NCI-H2029 treated with DMSO at 0.1 percent for 48 hours (cell line): ENCODE measurements at places on chromosomes 1 and 21.

- DNase-seq: peak; percentile 29
Observed at GRCh38 chr1:5189384-5189783, 535.0 kb downstream of the AJAP1 start.

GRCh38 chr1:94515296-94515947 is 26.1 kb downstream of the F3 start:
- DNase-seq: no peak

- no peak for DNase-seq
Observed at GRCh38 chr1:19435181-19435580, 50.2 kb downstream of the CAPZB start.

DNA sequence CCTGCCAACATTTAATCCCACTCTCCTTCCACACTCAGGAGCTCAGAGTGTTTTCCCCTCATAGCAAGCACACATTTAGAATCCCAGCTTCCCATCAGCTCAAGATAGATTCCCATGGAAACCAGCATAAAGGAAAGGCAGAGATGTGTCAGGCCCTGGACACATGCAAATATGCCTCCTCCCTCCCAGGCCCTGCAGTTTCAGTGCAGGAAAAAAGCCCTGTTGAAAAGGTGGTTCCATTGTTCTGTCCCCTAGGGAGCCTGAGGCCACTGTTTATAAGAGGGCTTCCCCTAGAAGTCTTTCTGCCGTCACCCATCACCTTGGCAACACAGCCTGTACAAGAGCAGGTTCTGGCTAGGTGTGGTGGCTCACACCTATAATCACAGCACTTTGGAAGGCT is 3.6 kb downstream of the CACNA1S start:
- no peak for DNase-seq

- DNase-seq: no peak
Observed at GRCh38 chr1:54559771-54560231, 11.8 kb downstream of the ACOT11 start.

GRCh38 chr1:236365999-236366570 is 28.0 kb upstream of the EDARADD start:
- DNase-seq: no peak

GRCh38 chr21:33078907-33079582 is 9.1 kb downstream of the OLIG1 start:
- DNase-seq: no peak

GRCh38 chr1:19087737-19088594 is 122.1 kb downstream of the UBR4 start:
- DNase-seq: no peak

DNA sequence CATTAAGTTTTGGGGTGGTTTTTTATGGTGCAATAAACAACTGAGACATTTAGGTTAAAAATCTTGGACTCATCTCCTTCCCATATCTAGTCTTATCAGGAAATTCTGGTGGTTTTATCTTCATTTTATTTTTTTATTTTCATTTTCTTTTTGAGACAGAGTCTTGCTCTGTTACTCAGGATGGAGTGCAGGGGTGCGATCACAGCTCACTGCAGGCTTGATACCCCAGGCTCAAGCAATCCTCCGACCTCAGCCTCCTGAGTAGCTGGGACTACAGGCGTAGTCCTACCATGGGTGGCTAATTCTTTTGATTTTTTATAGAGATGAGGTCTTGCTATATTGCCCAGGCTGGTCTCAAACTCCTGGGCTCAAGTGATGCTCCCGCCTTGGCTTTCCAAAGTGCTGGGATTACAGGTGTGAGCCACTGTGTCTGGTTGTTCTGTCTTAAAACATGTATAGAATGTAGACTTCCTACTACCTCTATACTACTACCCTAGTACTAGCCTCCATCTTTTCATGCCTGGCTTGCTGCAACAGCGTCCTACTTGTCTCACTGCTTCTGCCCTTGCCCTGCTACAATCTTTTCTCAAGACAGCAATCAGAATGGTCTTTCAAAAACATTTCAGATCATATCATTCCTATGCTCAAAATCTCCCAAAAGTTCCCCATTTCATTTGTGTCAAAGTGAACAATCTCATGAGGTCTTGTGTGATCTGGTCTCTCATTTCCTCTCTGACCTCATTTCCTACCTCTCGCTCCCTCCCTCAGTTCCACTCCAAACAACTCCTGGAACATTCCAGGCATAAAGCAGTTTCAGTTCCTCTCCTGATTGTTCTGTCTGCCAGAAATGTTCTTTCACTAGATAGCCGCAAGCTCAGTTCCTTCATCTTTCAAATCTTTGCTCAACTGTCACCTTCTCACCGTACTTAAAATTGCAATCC is 5.9 kb upstream of the FCGR2A start:
- DNase-seq: no peak

GRCh38 chr1:37452416-37452815 is 22.0 kb upstream of the ZC3H12A start:
- DNase-seq: no peak

- DNase-seq: no peak
Observed at GRCh38 chr1:14141656-14142055, 441.7 kb downstream of the PRDM2 start.

DNA sequence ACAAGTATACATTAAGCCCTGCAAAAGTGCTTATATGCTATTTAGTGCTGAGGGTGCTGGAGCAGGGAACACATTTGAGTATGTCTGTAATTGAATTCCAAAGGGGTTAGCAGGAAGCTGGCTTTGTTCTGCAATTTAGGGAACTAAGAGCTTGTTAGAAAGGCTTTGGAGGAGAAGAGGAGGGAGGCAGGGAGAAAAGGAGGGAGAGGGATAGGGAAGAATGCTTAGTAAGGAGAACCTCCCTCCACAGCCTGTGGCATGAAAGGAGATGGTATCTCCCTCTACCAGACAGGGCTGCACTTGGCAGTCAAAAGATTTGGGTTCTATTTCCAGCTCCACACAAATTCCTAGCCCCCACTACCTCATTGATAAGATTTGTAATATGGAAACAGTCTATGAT is 217.8 kb downstream of the DAB1 start:
- DNase-seq: no peak

DNA sequence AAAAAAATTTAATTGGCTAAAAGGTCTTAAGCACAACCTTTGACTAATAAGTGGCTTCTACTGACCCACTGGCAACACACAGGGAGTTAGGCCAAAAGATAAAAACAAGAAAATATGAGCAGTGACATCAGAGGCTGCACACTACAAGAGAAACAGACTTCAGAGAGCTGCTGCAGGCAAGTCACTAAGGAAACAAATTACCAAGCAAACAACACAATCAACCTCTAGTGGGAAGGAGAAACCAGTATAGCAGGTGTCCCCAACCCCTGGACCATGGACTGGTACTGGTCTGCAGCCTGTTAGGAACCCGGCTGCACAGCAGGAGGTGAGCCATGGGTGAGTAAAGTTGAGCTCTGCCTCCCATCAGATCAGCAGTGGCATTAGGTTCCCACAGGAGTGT is 20.8 kb upstream of the ENSA start:
- DNase-seq: peak; percentile 17

GRCh38 chr1:172286629-172287076 is 133.8 kb upstream of the C1orf105 start:
- no peak for DNase-seq

DNA sequence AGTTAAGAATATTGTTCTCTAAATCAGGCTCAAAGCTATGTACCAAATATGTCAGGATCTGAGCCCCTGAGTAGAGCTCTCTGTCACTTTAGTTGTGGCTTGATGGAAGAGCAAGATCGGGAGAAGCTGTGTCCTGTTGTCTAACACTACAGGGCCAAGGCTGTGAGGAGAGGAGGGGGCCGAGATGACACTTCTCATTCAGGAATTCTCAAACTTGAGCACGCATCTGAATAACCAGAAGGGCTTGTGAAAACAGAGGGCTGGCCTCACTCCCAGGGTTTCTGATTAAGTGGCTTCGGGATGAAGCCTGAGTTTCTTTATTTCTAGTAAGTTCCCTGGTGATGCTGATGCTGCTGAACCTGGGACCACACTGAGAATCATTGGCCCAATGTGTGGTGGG is 209.2 kb upstream of the DAB1 start:
- no peak for DNase-seq

GRCh38 chr1:55893155-55893554 is 678.0 kb upstream of the USP24 start:
- DNase-seq: no peak

DNA sequence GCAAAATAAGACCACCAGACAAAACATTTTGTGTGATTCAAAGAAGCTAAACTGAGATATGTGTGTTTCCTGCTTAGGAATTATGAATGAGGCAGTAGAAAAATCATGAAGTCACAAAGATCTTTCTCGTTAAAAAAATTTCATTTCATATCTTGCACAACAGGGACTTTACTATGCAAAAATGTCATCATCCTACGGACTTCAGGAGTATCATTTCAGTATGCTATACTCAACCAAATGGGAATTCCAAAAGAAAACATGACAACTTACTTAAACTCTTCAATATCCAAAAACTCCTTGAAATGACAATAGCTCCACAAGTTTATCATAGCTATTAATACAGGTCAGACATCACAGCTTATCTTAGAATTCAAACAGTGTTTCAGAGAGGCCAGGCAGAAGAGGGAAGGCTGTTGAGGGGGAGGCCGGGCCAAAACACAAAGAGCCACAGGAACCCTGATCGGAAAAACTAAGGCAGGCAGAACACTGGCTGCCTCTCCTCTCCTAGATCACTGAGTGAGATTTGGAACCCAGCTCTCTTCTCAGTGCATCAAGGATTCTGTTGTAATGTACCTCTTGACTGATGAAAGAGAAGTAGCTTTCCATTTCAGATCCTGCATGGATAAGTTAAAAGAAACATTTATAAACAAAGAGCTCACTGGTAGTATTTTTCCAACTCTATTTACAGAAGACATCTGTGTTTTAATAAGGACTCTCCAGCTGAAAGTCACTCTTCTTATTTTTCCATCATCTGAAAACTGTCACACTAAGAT is 66.9 kb downstream of the TESK2 start:
- no peak for DNase-seq

GRCh38 chr1:194347200-194347599 is 1160.8 kb upstream of the B3GALT2 start:
- no peak for DNase-seq

DNA sequence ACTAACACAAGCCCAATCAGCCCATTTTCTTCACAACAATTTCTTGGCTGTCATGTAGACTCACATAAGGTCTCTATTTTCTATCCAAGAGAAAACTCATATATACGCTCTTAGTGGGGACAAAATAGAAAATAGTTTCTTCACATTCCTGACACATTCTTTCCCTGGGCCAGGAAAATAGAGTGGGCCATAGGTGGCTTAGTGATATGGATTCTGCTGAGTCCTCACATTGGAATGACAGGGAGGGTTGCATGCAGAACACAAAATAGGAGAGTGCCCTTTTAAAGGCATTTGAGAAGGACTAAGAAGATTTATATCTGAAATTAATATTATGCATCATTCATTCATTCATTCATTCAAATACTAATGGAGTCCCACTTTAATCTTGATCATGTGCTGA is 207.7 kb downstream of the LYPLAL1 start:
- no peak for DNase-seq

- DNase-seq: no peak
Observed at GRCh38 chr1:28213315-28213714, 19.5 kb downstream of the DNAJC8 start.

GRCh38 chr1:14817223-14818170 is 219.0 kb downstream of the KAZN start:
- DNase-seq: no peak

DNA sequence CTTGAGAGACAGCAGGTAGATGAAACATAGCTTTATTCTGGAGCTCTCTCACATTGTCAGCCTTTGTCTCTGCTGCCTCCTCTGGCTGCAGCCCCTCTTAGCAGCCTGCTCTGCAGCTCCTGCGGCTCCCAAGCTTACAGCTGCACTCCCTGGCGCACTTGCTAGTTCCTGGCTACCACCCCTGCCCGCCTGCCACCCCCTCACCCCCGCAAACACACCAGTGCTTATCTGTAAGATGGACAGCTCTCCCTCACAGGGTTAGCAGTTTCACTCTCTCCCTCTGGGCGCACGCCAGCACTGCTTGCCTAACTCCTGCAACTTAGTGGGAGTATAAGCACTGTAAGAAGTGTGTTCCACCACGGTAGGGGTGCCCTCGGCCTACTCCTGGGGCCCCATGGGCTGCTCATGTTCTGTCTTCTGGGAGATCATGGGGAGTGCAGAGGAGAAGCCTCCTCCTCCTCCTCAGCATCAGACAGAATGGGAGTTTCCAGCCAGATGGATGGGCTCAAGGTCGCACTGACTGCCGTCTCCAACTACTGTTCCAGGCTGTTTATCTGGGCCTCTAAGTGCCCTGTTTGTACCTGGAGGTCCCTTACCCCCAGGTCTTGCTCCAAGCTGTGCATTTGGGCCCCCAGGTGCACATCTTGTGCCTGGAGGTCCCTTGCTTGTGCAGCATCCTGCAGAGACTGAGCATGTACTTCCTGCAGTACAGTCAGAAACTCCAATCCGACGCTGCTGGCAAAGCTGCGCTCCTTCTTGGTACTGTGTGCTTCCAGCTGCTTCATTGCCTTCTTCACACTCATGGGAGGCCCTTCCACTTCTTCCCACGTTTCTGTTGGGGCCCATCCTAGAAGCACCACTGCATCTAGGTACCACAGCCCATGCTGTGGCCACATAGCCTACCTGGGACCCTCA is 1388.1 kb downstream of the AMY1C start:
- peak; percentile 7 for DNase-seq

GRCh38 chr1:32703479-32704291 is 1.1 kb upstream of the SYNC start:
- no peak for DNase-seq

DNA sequence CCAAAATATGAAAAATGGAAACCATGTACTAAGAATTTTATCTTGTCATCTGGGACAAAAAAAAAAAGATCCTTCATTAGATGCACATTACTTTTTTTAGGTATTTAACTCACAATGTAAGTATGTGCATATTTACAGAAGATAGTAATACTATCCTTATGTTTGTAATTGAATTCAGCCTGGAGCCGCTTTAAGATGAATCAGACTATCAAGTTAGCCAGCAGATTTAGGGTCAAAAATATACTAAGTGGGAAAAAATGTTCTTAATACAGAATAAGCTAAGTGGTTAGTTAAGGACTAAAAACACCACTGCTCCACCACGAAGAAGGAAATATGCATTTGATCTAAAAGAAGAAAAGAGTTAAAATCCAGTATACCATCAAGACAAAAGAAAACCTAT is 49.1 kb downstream of the DSCAM start:
- no peak for DNase-seq

- no peak for DNase-seq
Observed at GRCh38 chr1:91765880-91766443, 120.0 kb downstream of the TGFBR3 start.

GRCh38 chr1:153081736-153082135 is 10.3 kb upstream of the SPRR2B start:
- no peak for DNase-seq

GRCh38 chr1:116066868-116067565 is 44.2 kb upstream of the MAB21L3 start:
- DNase-seq: no peak

GRCh38 chr1:216207154-216207553 is 216.1 kb downstream of the USH2A start:
- DNase-seq: no peak

- DNase-seq: no peak
Observed at GRCh38 chr1:244778344-244778743, 57.1 kb upstream of the COX20 start.

GRCh38 chr1:88890131-88890530 is 1.2 kb downstream of the GTF2B start:
- DNase-seq: no peak
